A549 treated with Mapracorat at 1 μM for 4 hours (cell line): ENCODE measurements at places on chromosomes 7 and 10. TPM values are rescaled to one million over a fixed set of nuclear protein-coding genes. Genes with fewer than 3 reads are reported as not detected.

Gene CPN1
- total RNA-seq: 0.15 to 0.45 TPM (median 0.35 TPM) in 5 replicates

Gene PLXDC2
- 0.02 to 0.07 TPM (median 0.03 TPM) in 4 of 5 replicates, not detected in the other for total RNA-seq

Gene VSTM4
- total RNA-seq: 0.15 to 0.56 TPM (median 0.39 TPM) in 5 replicates

Gene GPR15LG
- total RNA-seq: not detected in 5 replicates

Gene GNGT1
- not detected in 5 replicates for total RNA-seq

Gene C10orf105
- total RNA-seq: not detected in 5 replicates

Gene TRPV5
- total RNA-seq: not detected in 5 replicates

Gene C10orf62
- total RNA-seq: not detected in 5 replicates

Gene HSPA14
- 40.5 to 44.0 TPM (median 43.1 TPM) in 5 replicates for total RNA-seq

Gene ADIRF
- not detected in 5 replicates for total RNA-seq

Gene ARMH3
- total RNA-seq: 10.3 to 11.6 TPM (median 11.4 TPM) in 5 replicates

Gene PPP1R3A
- not detected in 5 replicates for total RNA-seq

Gene PHTF2
- total RNA-seq: 11.6 to 17.4 TPM (median 16.6 TPM) in 5 replicates

Gene CYP3A5
- total RNA-seq: 0.99 to 1.9 TPM (median 1.2 TPM) in 5 replicates

Gene TMEM26
- total RNA-seq: 0.05 to 0.13 TPM (median 0.09 TPM) in 4 of 5 replicates, not detected in the other

Gene MOGAT3
- not detected in 5 replicates for total RNA-seq

Gene GPR26
- not detected in 5 replicates for total RNA-seq

Gene GNAT3
- not detected in 5 replicates for total RNA-seq

Gene PRSS37
- total RNA-seq: not detected in 5 replicates

Gene NPSR1
- total RNA-seq: not detected in 5 replicates

Gene C7orf33
- total RNA-seq: not detected in 5 replicates

Gene FAM25C
- total RNA-seq: 1.2 to 1.7 TPM in 2 of 5 replicates, not detected in the others

Gene SPRN
- total RNA-seq: 0.13 to 0.39 TPM (median 0.29 TPM) in 5 replicates

Gene KEL
- total RNA-seq: not detected in 5 replicates

Gene CTAGE4
- total RNA-seq: 0.05 TPM in 1 of 5 replicates, not detected in the others

Gene SH2D4B
- total RNA-seq: 0.05 to 0.09 TPM (median 0.07 TPM) in 3 of 5 replicates, not detected in the others

Gene STEAP1
- total RNA-seq: 13.5 to 18.0 TPM (median 14.4 TPM) in 5 replicates

Gene GPER1
- 0.98 to 1.5 TPM (median 1.2 TPM) in 5 replicates for total RNA-seq

Gene TMEM178B
- 1.3 to 1.9 TPM (median 1.5 TPM) in 5 replicates for total RNA-seq

Gene CFAP58
- total RNA-seq: 0.11 to 0.24 TPM (median 0.15 TPM) in 5 replicates

Gene ATRNL1
- 0.14 to 0.58 TPM (median 0.29 TPM) in 5 replicates for total RNA-seq

Gene DGKI
- 0.22 to 0.63 TPM (median 0.39 TPM) in 5 replicates for total RNA-seq

Gene SVOPL
- total RNA-seq: not detected in 5 replicates

Gene MMRN2
- total RNA-seq: 0.73 to 1.6 TPM (median 0.98 TPM) in 5 replicates

Gene SYT15
- total RNA-seq: 2.3 to 4.1 TPM (median 2.4 TPM) in 5 replicates

Gene NANOS1
- total RNA-seq: 2.2 to 3.6 TPM (median 3.3 TPM) in 5 replicates

Gene CCDC3
- total RNA-seq: 0.98 to 1.4 TPM (median 1.3 TPM) in 5 replicates

Gene FXYD4
- total RNA-seq: not detected in 5 replicates

Gene MXI1
- total RNA-seq: 5.1 to 7.3 TPM (median 6.0 TPM) in 5 replicates

Gene RADIL
- total RNA-seq: 1.6 to 2.8 TPM (median 2.7 TPM) in 5 replicates

Gene KIF11
- 30.2 to 37.4 TPM (median 35.0 TPM) in 5 replicates for total RNA-seq

Gene ZCWPW1
- 0.85 to 1.9 TPM (median 1.3 TPM) in 5 replicates for total RNA-seq

Gene NME8
- total RNA-seq: not detected in 5 replicates

Gene SEMA3A
- total RNA-seq: 3.8 to 7.1 TPM (median 5.2 TPM) in 5 replicates

Gene DENND2A
- 0.41 to 1.0 TPM (median 0.55 TPM) in 5 replicates for total RNA-seq

Gene SLC26A4
- total RNA-seq: 0.05 to 0.11 TPM (median 0.10 TPM) in 3 of 5 replicates, not detected in the others

Gene JCAD
- total RNA-seq: 15.2 to 18.6 TPM (median 17.3 TPM) in 5 replicates

Gene CALCR
- total RNA-seq: not detected in 5 replicates

Gene PCGF6
- total RNA-seq: 11.2 to 11.9 TPM (median 11.5 TPM) in 5 replicates

Gene ZNF488
- 11.5 to 14.5 TPM (median 13.2 TPM) in 5 replicates for total RNA-seq

Gene PIP
- total RNA-seq: 0.36 to 0.48 TPM (median 0.36 TPM) in 3 of 5 replicates, not detected in the others

Gene ARHGEF5
- total RNA-seq: 2.5 to 3.0 TPM (median 2.5 TPM) in 5 replicates

Gene LBX1
- total RNA-seq: not detected in 5 replicates

Gene CTNNA3
- total RNA-seq: not detected in 5 replicates
